Activated CD4-positive, alpha-beta memory T cell treated with anti-CD3 and anti-CD28 coated beads, Interleukin-2, amount 10 ng/mL, durations not matched to agents 7 days and 5 days (primary cell): ENCODE measurements at places on chromosomes 6 and 20. TPM values are rescaled to one million over a fixed set of nuclear protein-coding genes. Genes with fewer than 3 reads are reported as not detected.

- peak; percentile 68 for DNase-seq
- H3K4me3 ChIP-seq = peak overlapping the region; percentile 86
- H3K36me3 ChIP-seq = peaks cover 27% of the 10 kb centered on the region
- no peaks in the 10 kb centered on the region for H3K27me3 ChIP-seq
- H3K4me1 ChIP-seq = peaks cover 40% of the 10 kb centered on the region
Observed at GRCh38 chr20:23350904-23351838, 580 bp downstream of the NXT1 start.

RBM24 gene
- total RNA-seq = not detected

- no peak overlapping the region for H3K27ac ChIP-seq
- no peaks in the 10 kb centered on the region for H3K4me1 ChIP-seq
- no peak overlapping the region for H3K4me3 ChIP-seq
- peaks cover 8% of the 10 kb centered on the region for H3K27me3 ChIP-seq
- no peak for DNase-seq
Observed at GRCh38 chr6:17965397-17965796, 22.0 kb downstream of the KIF13A start.

CFB gene
- total RNA-seq = 0.58 TPM

DNA sequence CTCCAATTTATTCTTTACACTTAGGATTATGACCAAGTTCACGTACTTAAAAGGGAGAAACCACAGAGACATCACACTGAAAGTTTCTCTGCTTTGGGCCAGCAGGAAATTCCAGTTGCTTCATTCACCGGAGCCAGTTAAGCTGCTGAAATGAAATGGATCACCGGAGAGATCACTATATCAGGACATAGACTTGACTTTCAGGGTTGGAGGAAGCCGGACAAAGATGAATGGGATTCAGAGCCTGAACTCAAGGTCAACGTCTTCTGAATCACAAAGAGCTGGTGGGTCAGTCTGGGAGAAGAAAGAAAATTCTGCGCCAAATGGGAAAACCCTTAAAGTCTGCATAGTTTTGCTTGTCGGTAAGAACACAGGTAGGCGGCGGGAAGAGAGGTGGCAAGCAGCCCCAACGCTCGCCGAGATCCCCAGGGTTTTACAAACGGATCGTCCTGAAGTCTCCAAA is 81.9 kb upstream of the CCDC28A start:
- H3K27me3 ChIP-seq = peaks cover 46% of the 10 kb centered on the region
- no peak for DNase-seq
- no peaks in the 10 kb centered on the region for H3K36me3 ChIP-seq
- H3K27ac ChIP-seq = no peak overlapping the region

DYNLT1 gene
- total RNA-seq = 130 TPM

DNA sequence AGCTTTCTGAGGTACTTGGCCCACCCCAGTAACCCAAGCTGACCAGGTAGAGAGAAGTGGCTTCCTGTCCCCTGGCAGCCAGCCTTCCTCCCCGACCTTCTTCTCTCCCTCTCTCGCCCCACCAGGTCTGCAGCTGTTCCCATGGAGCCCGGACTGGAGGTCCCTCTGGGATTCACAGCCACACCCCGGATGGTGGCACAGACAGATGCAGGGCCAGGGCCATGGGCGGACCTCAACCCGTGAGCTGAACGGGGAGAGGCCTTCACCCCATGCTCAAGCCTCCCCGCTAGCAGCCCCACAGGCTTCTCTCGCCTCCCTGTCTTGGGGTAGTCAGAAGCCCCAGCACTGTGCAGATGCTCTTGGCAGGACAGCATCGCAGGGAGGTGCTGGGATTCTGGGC is 41.3 kb downstream of the CPXM1 start:
- H3K36me3 ChIP-seq = no peaks in the 10 kb centered on the region
- no peak overlapping the region for H3K4me3 ChIP-seq
- peaks cover 32% of the 10 kb centered on the region for H3K27me3 ChIP-seq
- DNase-seq = no peak
- no peak overlapping the region for H3K27ac ChIP-seq
- peaks cover 5% of the 10 kb centered on the region for H3K4me1 ChIP-seq

CYP24A1 gene
- not detected for total RNA-seq

DNA sequence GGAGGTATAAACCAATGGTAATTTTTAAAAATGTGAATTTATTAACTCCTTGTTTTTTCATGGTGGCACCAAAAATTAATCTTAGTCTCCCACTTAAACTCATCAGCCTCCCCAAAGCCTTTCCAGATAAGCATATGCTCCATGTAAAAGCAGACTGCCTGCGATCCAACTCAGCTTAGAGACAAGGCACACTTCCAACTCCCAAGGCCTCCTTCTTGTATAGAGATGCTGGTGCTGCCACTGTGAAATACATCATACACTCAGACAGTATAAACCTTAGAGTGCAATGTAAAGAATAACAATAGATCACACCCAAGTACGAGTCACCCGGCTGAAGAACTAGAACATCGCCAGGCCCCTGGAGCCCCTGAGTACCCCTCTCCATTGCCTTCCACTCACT is 2.0 kb downstream of the ANKRD6 start:
- no peak overlapping the region for H3K4me3 ChIP-seq
- no peaks in the 10 kb centered on the region for H3K36me3 ChIP-seq
- H3K27ac ChIP-seq = no peak overlapping the region
- peaks cover 35% of the 10 kb centered on the region for H3K27me3 ChIP-seq
- DNase-seq = no peak

DNA sequence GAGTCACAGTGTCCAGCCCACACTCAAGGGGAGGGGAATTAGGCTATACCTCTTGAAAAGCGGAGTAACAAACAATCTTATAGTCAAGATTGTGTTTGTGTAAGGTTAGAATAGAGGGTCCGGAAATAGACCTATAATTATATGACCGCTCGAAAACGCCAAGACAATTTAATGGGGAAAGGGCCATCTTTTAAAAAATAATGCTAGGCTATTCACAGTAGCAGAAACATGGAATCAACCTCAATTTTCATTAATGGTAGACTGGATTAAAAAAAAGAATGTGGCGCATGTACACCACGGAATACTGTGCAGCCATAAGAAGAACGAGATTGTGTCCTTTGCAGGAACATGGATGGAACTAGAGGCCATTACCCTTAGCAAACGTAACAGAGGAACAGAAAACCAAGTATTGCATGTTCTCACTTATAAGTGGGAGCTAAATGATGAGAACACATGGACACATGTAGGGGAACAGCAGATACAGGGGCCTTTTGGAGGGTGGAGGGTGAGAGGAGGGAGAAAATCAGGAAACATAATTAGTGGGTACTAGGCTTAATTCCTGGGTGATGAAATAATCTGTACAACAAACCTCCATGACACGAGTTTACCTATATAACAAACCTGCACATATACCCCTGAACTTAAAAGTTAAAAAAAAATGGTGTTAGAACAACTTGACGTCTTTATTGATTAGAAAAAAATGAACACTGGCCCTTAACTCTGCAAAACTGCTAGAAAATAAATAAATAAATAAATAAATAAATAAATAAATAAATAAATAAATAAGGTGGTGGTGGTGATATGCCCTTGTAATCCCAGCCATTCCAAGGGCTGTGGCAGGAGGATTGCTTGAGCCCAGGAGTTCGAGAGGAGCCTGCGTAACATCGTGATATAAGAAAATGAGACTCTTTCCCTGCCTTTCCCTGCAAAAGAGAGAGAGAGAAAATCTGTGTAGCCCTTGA is 30.3 kb downstream of the TOP1 start:
- no peak overlapping the region for H3K27ac ChIP-seq
- H3K4me1 ChIP-seq = peaks cover 36% of the 10 kb centered on the region
- DNase-seq = no peak
- no peaks in the 10 kb centered on the region for H3K27me3 ChIP-seq

- H3K27me3 ChIP-seq = no peaks in the 10 kb centered on the region
- DNase-seq = no peak
- no peak overlapping the region for H3K4me3 ChIP-seq
- no peak overlapping the region for H3K27ac ChIP-seq
- H3K36me3 ChIP-seq = no peaks in the 10 kb centered on the region
- no peaks in the 10 kb centered on the region for H3K4me1 ChIP-seq
Observed at GRCh38 chr20:23270382-23270911, 80.1 kb upstream of the NXT1 start.

DNA sequence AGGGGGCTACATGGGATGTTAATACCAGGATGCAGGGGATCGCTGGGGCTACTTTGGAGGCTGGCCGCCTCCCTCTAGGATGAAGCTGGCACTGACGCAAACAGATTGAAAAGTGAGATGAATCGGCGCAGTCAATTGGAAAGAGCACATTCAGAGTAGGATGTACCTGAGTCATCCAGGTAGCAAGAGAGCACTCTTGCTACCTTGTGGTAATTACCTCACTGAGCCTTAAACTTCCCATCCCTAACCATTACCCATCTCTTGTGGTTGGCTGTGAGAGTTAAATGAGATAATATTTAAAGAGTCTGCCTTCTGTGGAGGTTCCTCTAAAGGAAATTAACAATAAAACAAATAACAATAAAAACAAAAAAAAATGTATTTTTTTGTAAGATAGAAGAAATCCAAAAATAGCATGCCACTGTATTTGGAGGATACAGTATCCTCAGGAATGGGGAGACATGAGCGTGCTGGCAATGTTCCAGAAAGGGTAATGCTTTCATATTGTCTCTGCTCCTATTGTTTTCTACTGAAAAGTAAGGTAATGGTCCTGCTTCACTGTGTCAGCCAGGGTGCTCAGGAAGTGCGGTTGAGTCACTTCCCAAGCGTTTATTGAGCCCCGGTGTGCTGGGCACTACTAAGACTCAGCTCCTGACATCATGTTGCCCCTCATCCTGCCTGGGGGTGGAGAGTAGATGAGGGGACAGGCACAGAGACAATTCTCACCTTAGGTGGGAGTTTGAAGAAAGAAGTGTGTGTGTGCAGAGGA is 301.1 kb downstream of the EYA4 start:
- H3K36me3 ChIP-seq = no peaks in the 10 kb centered on the region
- no peaks in the 10 kb centered on the region for H3K27me3 ChIP-seq
- no peak overlapping the region for H3K27ac ChIP-seq

- H3K4me3 ChIP-seq = no peak overlapping the region
- no peak overlapping the region for H3K27ac ChIP-seq
- no peaks in the 10 kb centered on the region for H3K27me3 ChIP-seq
- H3K36me3 ChIP-seq = peaks cover 22% of the 10 kb centered on the region
Observed at GRCh38 chr6:87561017-87561416, 28.8 kb downstream of the RARS2 start.

SH3BGRL2 gene
- total RNA-seq = 0.35 TPM

MYBL2 gene
- 73.5 TPM for total RNA-seq

DNA sequence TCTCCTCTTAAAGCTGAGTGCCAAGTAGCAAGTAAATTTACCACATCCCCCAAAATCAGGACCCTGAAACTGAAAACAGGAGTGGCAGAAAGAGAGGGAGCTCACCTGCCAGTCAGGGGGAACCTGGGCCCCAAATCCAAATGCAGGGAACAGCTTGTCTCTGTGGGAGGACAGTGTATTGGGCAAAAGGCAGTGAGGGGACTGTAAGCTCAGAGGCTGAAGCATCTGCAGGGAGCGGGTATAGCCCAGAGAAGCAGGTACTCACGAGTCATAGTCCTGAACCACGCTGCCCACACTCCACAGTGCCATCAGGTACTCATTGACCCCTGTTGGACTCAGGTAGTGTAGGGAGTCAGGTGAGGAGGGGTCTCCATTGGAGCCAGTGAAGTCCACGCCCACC is 15.0 kb downstream of the SPAG4 start:
- no peaks in the 10 kb centered on the region for H3K27me3 ChIP-seq
- H3K4me1 ChIP-seq = peaks cover 3% of the 10 kb centered on the region
- H3K4me3 ChIP-seq = no peak overlapping the region
- H3K36me3 ChIP-seq = peaks cover 44% of the 10 kb centered on the region
- no peak for DNase-seq
- no peak overlapping the region for H3K27ac ChIP-seq

KIF6 gene
- total RNA-seq = not detected

GRCh38 chr6:52231406-52232127 is 12.7 kb downstream of the IL17F start:
- no peaks in the 10 kb centered on the region for H3K36me3 ChIP-seq
- H3K27me3 ChIP-seq = peaks cover 57% of the 10 kb centered on the region
- no peak overlapping the region for H3K4me3 ChIP-seq
- peaks cover 35% of the 10 kb centered on the region for H3K4me1 ChIP-seq

NRSN1 gene
- not detected for total RNA-seq

GRCh38 chr20:36277546-36277945 is 28.6 kb upstream of the DLGAP4 start:
- H3K4me3 ChIP-seq = no peak overlapping the region
- no peaks in the 10 kb centered on the region for H3K36me3 ChIP-seq

DNA sequence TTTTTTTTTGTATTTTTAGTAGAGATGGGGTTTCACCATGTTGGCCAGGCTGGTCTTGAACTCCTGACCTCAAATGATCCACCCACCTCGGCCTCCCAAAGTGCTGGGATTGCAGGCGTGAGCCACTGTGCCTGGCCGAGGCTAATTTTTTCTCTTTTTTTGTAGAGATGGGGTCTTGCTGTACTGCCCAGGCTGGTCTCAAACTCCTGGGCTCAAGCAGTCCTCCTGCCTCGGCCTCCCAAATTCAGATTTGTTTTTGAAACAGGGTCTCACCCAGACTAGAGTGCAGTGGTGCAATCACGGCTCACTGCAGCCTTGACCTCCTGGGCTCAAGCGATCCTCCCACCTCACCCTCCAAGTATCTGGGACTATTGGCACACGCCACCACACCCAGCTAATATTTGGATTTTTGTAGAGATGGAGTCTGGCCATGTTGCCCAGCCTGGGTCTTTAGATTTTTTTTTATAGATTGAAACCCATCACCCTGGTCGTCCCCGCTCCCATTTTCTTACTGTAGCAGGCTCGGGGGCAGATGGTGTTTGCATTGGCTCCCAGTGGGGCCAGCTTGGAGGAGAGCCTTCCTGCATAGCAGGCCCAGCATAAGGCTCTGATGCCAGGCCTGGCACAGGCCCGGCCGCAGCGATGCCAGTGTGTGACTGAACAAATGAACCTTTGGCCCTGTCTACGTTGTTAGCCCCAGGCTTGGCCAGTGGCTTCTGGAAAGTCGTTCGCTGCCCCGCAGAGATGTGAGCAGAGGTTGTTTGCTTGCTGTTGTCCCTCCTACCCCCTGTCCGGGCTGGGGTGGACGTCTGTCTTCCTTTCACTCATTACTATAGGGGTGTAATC is 4.3 kb upstream of the MTG2 start:
- DNase-seq = no peak
- peaks cover 12% of the 10 kb centered on the region for H3K4me1 ChIP-seq
- no peak overlapping the region for H3K4me3 ChIP-seq
- H3K36me3 ChIP-seq = peaks cover 10% of the 10 kb centered on the region
- H3K27me3 ChIP-seq = no peaks in the 10 kb centered on the region
